Tibial artery (tissue), 4 donors: ENCODE measurements at places on chromosomes 7 and 10.

GRCh38 chr10:43252783-43253341 is 14.0 kb downstream of the RASGEF1A start:
- DNase-seq: peak; percentile 54

- DNase-seq: no peak
These were observed 71.1 kb downstream of the STK17A start for GRCh38 chr7:43653891-43654504.

- DNase-seq: peak; percentile 5
These were observed 334.1 kb downstream of the GLRX3 start for GRCh38 chr10:130470286-130470685.

- no peak for DNase-seq
These were observed 20.8 kb upstream of the ERVW-1 start for GRCh38 chr7:92498557-92498956.

DNA sequence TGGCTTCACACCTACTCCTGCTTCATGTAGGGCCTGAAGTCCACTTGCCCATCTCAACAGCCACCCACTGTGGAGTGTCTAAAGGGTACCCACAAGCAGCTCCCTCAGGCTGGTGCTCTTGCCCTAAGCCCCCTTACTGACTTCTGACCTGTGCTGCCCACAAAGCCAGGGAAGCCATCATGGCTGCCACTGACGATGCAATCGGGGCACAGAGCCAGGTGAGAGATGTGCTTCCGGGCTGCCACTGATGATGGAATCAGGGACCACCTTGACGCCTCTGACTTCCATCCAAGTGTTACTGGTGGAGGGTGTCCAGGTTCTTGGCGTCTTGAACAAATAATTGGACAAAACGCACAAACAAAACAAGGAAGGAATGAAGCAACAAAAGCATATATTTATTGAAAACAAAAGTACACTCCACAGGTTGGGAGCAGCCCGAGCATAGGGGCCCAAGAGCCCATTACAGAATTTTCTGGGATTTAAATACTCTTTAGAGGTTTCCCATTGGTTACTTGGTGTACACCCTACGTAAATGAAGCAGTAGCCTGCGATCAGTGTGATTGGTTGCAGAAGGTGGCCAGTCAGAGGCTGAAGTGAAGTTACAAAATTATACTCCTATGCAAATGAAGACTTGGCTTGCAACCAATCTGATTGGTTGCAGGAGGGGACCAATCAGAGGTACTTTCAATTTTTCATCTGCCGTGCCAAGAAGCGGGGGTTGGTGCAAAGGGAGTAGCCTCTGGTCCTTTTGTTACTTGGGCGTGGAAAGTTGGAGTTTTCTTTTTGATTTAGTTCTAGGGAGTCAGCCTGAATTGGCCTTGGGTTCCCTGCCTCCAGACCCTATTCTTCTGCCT is 4.5 kb downstream of the CPA2 start:
- no peak for DNase-seq

DNA sequence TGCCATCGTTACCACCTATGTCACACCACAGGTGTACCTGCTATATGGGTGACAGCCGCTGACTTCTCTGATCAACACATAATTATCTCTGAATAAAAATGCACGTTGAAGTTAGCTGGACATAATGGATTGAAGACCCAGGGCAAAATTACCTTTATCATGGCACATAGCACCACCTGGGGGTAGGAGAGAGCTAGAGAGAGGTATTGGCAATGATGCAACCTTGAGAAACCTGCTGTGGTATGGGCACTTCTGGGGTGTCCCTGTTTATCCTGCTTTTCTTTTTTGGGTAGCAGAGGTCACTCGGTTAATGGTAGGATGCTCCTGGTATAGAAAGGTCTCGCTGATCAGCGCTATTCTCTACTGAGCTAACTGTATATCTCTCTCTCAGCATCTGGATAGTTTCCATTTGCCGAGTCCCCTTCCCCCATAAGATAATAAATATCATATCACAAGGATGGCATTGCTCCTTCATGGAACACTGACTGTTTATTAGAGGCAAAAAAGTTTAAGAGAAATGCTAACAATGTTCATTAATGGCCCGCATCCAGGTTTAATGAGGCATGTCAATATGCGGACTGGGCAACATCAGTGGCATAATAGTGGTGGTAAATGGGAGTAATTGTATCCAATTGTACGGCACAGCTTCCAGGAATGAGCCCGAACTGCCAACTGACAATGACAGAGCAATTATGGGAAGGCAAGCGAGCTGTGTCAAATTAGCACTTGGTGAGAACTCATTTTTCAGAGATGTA is 323.1 kb downstream of the TFEC start:
- DNase-seq: no peak

GRCh38 chr7:38830826-38831225 is 78.2 kb downstream of the VPS41 start:
- DNase-seq: no peak

GRCh38 chr7:15016766-15017165 is 114.2 kb upstream of the DGKB start:
- no peak for DNase-seq

GRCh38 chr10:111739125-111739873 is 444.3 kb downstream of the GPAM start:
- DNase-seq: no peak

- DNase-seq: no peak
These were observed 53.8 kb downstream of the SLC18A2 start for GRCh38 chr10:117294735-117295134.

- DNase-seq: peak; percentile 99
These were observed at the start of gene PDK4 for GRCh38 chr7:95596198-95597063. Gene PDK4 (minus strand): TSS chr7:95596516. CDS start chr7:95596293, 223 bp downstream.

- no peak for DNase-seq
These were observed 121.7 kb upstream of the TRIM24 start for GRCh38 chr7:138338361-138338760.

- no peak for DNase-seq
These were observed 154.9 kb downstream of the ATE1 start for GRCh38 chr10:121772884-121773283.

DNA sequence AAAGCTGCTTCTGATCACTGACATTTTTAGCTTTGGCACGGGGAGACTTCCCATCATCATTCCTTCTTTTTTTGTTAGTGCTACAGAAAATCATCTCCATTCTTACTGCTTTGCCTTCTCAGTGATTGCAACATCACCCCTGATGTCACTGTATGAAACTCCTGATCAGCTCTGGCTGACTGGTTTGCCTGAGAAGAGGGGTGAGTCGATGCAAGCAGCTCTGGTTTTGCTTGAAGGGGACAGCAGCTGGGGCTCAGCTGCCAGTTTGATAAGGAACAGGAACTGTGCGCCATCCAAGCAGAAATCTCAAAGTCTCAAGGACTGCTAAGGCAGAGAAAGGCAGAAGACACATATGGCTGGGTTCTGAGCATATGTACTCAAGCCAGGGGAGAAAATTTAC is 808.5 kb upstream of the CELF2 start:
- peak; percentile 30 for DNase-seq

- no peak for DNase-seq
These were observed 8.1 kb downstream of the TMEM120A start for GRCh38 chr7:75986147-75986781.

DNA sequence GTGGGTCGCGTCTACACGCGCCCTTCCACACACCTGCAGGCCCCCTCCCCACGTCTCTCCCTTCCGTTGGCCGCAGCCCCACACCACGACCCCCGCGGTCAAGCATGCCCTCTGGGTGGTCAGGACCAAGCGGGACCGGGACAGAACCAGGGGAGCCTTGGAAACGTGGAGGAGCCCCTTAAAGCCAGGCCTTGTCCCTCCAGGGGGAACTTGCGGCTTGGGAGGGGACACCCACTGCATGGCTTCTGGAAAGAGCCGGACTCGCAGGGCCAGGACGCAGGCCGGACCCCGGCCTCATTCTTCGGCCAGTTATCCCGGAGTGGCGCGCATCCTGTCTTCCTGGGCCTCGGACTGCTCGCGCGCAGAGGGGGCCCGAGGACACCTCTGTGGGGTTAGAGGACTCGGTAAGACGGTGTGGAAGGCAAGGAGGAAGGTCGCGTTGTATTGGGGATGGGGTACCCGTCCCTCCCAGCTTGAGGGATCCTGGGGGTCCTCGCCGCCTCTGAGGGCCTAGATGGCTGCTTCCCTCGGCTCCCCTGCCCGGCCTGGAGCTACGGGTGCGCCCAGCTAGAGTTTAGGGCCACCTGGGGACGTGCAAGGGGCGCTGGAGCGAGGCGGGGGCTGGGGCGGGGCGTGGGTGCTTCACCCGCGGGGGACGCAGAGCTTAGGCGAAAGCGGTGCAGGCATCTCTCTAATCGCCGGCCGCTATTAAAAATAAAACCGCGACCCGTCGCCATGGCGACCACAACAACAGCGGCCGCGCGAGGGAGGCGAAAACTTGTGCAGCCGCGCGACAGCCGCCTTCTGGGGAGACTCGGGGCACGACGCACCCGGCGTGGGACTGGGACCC is 1.8 kb upstream of the PDGFA start:
- DNase-seq: peak; percentile 52

- no peak for DNase-seq
These were observed 538.5 kb upstream of the MKI67 start for GRCh38 chr10:128664729-128665128.

GRCh38 chr10:110747609-110748464 is 103.7 kb downstream of the RBM20 start:
- no peak for DNase-seq

GRCh38 chr10:107415446-107415845 is 250.9 kb upstream of the SORCS1 start:
- no peak for DNase-seq

- DNase-seq: no peak
These were observed 14.1 kb upstream of the DLD start for GRCh38 chr7:107876916-107877315.

- DNase-seq: peak; percentile 33
These were observed 697.5 kb downstream of the INHBA start for GRCh38 chr7:41005374-41005901.

GRCh38 chr7:37186753-37187152 is 261.9 kb downstream of the ELMO1 start:
- DNase-seq: no peak

GRCh38 chr7:21071561-21072501 is 285.1 kb upstream of the SP8 start:
- no peak for DNase-seq

- DNase-seq: no peak
These were observed 318.6 kb downstream of the MALRD1 start for GRCh38 chr10:19367176-19367575.

GRCh38 chr7:127920787-127921438 is 110.3 kb downstream of the LRRC4 start:
- no peak for DNase-seq

DNA sequence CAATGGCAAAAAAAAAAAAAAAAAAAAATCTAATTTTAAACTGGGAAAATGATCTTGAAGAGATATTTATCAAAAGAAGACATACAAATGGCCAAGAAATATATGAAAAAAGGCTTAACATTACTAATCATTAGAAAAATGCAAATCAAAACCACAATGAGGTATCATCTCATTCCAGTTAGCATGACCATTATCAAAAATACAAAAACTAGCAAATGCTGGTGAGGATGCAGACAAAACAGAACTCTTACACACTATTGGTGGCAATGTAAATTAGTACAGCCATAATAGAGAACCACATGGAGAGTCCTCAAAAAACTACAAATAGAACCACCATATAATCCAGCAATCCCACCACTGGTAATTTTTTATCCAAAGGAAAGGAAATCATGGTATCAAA is 489.6 kb downstream of the TNS3 start:
- DNase-seq: no peak

- DNase-seq: no peak
These were observed 70.9 kb upstream of the CCDC71L start for GRCh38 chr7:106731646-106732444.

GRCh38 chr7:85030893-85031292 is 156.0 kb downstream of the SEMA3D start:
- no peak for DNase-seq
